ENCODE measurements at places on chromosomes 7 and 10. TPM values are rescaled to one million over a fixed set of nuclear protein-coding genes. Genes with fewer than 3 reads are reported as not detected.
A peak's percentile ranks its signal among the peaks of the same experiment; 100 is the strongest.

DNA sequence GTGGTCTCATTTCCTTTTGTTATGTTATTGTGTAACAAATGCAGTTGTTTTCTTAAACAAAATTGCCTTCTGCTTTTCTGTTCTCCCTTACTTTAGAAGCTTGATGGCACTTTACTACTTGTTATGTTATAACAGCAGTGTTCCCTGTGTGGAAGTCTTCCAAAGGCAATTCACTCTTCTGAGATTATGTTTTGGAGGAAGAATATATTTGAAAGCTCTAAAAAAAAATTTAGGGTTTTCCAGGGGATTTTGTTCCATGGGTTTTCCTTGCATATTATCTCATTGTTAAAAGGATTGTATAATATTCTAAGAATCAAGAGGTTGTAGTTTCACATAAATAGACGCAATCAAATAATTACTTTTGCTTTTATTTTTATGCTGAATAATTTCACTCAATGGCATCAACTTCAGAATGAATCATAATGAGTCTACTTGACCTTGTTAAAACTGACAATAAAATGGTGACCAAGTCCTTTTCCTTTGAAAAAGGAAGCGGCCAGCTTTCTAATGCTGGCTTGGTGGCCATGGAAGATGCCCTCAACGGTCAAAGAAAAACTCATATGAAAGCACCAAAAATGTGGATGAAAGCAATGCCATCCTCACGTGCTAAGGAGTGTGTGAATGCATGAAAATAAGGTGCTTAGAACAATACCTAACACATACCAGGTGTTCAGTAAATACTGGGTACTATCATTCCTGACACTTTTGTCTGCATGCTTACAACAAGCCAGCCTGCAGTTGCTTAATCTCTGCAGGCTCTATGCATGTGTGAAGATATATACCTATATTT, 92.4 kb upstream of the KLF6 start:
- peak; percentile 69 for DNase-seq

SPDYE16 gene
- not detected for total RNA-seq

- no peak for DNase-seq
Observed at GRCh38 chr10:113965683-113966082, 78.0 kb upstream of the ADRB1 start.

PLXNA4 gene
- total RNA-seq = under 0.01 TPM

ATOH7 gene
- total RNA-seq = under 0.01 TPM

DNA sequence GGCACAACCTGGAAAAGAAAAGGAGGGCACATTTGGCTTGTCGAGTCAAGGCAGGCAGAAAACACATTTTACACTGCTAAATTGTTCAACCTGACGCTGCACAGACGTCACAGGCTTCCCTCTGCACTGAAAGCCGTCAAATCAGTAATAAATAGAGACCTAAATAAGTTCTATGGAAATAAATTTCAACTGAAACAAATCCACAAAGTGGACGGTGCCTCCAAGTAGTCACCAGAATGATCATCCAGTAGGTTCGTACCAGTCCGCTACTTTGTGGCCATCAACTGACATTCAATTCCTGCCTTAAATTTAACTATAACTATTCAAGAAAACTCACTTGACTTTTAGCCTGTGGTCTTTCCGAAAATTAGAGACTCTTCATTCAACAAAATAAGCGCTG, 49.0 kb downstream of the NPVF start:
- DNase-seq = no peak

GRCh38 chr7:5630670-5631069, 150.8 kb downstream of the RNF216 start:
- peak; percentile 30 for DNase-seq

OR6B1 gene
- under 0.01 TPM for total RNA-seq

DNA sequence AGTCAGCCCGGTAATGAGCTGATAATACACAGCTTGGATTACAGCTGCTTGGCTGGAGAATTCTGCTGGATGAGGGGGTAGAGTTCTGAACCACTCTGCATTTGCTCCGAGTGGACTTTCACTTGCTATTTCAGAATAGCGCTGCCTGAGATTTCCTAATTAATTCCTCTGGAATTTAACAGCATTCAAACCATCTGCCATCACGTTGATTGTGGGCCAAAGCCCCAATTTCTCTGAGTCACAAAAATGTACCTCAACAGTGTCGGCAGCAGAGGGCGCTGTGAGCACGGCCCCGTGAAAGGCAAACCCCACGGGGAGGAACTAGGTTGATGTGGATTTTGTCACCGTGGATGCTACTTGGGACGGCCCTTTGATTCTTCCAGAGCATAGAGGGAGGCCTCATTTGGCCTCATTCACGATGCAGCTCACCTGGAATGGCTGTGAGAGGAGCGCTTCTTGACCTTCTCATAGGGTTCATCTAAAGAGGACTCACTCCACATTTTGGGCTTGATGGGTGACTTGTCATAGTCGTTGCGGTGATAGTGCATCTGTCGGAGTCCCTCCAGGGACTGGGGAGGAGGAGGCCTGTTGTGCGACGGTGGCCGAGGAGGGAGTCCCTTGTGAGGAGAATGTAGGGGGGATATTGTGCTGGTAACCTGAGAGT, 73.3 kb downstream of the PRPF18 start:
- peak; percentile 63 for DNase-seq

DNA sequence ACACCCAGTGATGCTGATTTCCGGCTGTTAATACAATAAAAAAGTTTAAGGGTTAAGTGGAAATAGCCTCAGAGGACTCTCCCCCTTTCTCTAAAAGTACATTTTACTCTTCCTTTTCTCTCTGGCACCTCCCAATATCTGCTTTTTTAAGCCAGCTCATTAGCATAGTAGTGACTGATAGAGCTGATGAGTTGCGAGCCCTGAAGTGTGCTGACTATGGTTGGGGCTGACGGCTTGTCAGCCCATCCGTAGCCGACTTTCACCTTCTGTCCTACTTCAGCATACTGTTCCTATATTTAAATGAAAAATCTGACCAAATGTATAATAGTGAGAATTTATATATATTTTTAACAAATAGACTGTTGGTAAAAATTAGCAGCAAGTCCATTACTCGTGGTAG, 80.0 kb downstream of the SHH start:
- no peak for DNase-seq

GRCh38 chr7:117399820-117400422, 27.4 kb downstream of the ASZ1 start:
- peak; percentile 12 for DNase-seq

DNA sequence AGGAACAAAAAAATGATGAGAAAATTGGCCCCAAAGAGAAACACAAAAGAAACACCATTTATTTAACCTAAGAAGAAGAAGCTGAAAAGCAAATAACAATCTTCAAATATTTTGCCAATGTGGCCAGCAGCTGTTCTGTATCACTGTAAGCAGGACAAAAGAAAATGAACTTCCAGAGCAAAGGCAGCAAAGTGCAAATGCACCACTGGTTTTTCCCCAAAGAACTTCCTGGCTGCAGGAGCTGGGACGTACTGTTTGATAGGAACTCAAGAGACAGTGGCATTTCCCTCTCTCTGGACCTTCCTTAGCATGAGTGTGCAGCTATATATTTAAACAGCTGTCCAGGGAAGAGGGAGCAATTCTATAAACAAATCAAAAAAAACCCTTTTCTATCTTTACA, 60.4 kb downstream of the RNLS start:
- DNase-seq = no peak

LDB1 gene
- 53.8 TPM for total RNA-seq

CDC14C gene
- total RNA-seq = under 0.01 TPM
